CD4-positive, alpha-beta memory T cell (primary cell): ENCODE measurements at places on chromosomes 2 and 18. TPM values are rescaled to one million over a fixed set of nuclear protein-coding genes. Genes with fewer than 3 reads are reported as not detected.

GRCh38 chr18:74702950-74703349 is 105.3 kb downstream of the ZNF407 start:
- DNase-seq, result no peak

The DSC1 gene
- 2.7 TPM for total RNA-seq

The MAP2 gene
- total RNA-seq, result 0.41 TPM

DNA sequence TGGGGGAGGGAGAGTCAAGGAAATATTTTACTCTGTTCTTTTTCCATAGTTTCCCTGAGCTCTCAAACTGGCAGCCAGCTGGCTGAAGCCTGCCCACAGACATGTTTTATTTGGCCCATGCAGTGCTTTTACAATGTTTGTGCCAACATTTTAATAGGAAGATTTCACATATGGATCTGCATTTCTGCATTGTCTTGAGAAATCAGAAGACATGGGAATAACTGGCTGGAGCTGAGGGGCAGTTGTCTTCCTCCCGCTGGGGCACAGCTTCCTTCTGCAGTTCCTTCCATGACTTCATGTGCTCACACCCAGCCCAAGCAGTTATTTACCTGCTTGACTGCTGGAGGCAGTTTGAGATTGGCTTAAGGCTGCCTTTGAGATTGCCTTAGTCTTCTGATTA is 74.4 kb downstream of the PLCL1 start:
- DNase-seq, result no peak

The GKN2 gene
- total RNA-seq, result not detected

The ELAC1 gene
- 11.6 TPM for total RNA-seq

GRCh38 chr18:12606592-12607315 is 51.2 kb downstream of the SPIRE1 start:
- DNase-seq, result no peak

GRCh38 chr2:7420530-7420929 is 503.3 kb downstream of the RNF144A start:
- no peak for DNase-seq

The COL4A4 gene
- total RNA-seq, result 0.03 TPM

GRCh38 chr2:19669126-19669525 is 232.7 kb downstream of the TTC32 start:
- DNase-seq, result no peak
